ENCODE measurements at places on chromosomes 1 and 21.

DNA sequence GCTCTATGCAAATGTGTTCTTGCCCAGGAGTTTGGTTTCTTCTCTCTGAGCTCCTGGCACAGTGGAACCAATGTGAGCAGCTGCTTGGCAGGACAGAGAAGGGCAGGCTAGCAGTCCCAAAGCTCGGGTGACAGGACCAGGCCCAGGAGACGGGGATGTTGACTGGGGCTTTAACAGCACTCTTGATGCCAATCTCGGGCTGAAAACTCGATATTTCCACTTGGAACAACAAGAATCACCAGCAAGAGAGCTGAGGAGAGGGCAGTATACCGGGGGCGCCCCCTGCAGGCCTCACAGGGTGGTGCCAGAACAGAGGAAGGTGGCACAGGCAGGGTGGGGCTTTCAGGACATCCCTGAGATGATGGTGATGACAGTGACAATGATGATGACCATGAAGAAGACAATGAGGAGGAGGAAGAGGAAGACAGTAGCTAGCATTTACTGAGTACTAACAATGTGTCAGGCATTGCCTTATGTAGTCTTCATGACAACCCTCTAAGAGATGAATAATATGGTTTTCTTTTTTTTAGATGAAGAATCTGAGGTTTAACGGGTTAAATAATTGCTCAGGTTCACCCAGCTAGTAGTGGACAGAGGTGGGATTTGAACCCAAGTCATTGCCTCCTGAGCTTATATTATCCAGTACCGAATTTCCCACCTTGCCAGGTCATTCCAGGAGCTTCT, 2.7 kb upstream of the KCNJ9 start:
- no peak for DNase-seq

DNA sequence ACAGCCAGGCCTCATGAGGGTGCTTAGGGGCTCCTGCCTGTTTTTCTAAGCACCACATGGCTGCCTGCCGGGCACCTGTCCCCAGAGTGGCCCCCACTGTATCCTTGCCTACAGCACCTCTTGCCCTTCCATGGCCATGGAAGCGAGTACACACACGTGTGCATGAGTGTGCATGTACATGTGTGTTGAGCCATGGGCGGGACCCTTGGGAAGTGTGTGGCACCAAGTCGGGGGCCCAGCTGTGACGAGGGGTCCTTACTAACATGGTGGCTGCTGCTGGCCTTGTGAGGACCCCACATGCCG, 25.8 kb downstream of the KRTAP10-1 start:
- no peak for DNase-seq

- DNase-seq = no peak
Measured at GRCh38 chr1:71582673-71583072, 501.8 kb upstream of the ZRANB2 start.

DNA sequence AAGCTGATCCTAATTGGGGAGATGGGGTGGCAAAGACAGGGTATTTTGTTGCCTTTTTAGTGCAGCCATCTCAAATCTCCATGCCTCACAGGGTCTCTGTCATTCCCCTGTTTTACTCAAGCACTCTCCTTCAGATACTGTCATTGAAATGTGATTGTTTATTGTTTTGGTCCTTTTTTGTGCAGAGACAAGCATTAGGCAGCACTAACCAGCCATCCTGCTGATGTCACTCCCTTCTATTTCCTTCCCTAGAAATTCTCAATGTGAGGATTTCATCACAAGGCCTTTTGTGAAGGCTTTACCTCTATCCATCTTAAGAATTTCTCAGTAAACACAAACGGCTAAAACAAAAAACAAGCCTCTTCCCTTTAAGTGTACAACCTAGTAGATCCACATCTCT, 34.7 kb downstream of the OR10J5 start:
- DNase-seq = no peak

GRCh38 chr1:22216966-22217365, 74.1 kb upstream of the WNT4 start:
- no peak for DNase-seq

DNA sequence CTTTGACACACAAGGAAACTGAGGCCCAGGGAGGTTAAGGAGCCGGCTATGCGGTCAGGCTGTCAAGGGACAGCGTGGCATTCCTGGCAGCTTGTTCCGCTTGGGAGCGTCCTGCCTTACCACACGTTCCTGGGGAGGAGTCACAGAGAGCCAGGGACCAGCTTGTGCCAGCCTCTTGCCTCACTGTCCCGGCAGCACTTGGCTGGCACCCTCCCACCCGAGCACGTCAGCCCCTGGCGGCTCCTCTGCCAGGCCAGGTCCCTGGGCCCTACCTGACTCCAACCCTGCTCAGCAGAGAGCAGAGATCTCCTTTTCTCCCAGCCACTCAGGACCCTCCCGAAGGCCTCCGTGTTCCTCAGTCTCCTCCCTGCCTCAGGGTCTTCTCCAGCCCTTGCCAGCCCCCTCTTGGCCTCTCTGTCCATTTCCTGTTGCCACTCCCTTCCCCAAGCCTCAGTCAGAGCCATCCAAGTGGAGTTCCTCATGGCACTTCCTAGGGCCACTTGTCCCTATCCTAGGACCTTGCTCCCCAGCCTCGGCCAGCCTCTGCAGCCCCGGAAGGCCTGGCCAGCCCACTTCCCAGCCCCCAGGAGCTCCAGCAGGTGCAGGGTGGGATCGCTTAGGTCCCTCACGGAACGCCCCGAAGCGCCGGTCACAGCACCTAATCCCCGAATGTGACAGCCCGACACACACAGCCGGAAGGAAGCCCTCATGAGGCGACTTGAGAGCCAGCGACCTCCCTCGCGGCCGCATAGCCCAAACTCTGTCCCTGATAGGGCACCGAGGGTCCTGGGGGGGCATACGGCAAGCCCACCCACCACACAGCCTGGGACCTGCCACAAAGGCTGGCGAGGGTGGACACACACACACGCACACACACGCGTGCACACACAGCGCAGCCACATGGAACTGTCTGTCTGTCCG, 130.3 kb downstream of the CASZ1 start:
- no peak for DNase-seq

DNA sequence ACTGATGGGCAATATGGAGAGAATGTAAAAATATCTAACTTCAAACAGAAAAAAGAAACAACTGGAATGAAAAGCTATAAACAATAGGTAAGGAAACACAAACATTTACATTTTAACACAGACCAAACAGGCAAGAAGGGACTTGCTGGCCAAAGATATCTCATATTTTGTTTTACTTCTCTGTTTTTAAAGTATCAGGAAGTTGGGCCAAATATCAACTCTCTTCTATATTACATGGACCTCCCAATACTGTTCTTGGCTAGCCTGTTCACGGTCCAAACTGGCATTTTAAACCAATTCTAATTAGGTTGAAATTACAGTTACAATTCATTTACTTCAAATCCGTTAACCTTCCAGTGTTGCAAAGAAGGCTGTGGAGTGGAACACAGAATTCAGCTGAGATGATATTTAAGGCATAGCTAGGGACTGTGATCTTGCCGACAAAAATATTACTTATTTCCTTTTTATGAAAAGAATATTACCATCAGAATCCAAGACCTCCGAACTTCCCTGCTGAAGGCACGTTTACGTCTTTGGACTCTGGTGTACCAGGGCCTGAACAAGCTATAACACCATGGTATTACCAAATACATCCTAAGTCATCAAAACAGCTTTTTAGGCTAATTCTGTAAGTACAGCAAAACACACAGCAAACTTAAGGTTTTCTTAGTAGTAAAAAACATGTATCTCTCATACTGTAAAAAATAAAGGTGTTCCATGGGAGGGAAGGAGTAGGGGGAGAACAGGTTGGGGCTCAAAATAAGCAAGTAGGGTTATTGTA, 165.4 kb downstream of the RUNX1 start:
- DNase-seq = no peak

- DNase-seq = no peak
Measured at GRCh38 chr1:60911966-60912697, 170.2 kb upstream of the NFIA start.

- no peak for DNase-seq
Measured at GRCh38 chr1:205810448-205811157, 2.4 kb downstream of the SLC41A1 start.

GRCh38 chr1:243837907-243838535, 12.0 kb downstream of the AKT3 start:
- no peak for DNase-seq

DNA sequence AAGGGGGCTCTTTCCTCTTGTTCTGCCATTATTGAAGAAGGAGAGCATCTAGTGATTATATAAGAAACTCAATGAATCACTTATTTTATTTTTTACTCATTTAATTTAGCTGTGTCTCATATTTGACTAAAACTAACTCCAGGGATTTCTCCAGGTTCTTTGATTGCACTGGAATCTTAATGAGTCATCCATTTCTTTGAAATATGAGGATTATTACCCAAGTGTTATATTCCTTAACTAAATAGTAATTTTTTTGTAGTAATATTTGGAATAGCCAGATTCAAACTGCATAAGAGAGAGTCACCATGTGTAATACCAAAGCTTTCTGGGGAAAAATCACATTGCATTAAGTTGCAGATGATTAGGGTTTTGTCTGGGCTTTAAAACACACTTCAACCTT, 59.5 kb downstream of the NTMT2 start:
- DNase-seq = no peak

GRCh38 chr1:209395169-209395568, 188.3 kb upstream of the CAMK1G start:
- no peak for DNase-seq

GRCh38 chr1:177872308-177872900, 97.5 kb downstream of the SEC16B start:
- no peak for DNase-seq

GRCh38 chr1:206550446-206550845, 43.1 kb downstream of the RASSF5 start:
- DNase-seq = no peak

GRCh38 chr1:156880473-156880872, 13.0 kb upstream of the PEAR1 start:
- no peak for DNase-seq

GRCh38 chr1:11373895-11374747, 101.1 kb downstream of the UBIAD1 start:
- no peak for DNase-seq

All from fibroblast of skin of left biceps (primary cell).